ENCODE measurements at places on chromosomes 3 and 15.

DNA sequence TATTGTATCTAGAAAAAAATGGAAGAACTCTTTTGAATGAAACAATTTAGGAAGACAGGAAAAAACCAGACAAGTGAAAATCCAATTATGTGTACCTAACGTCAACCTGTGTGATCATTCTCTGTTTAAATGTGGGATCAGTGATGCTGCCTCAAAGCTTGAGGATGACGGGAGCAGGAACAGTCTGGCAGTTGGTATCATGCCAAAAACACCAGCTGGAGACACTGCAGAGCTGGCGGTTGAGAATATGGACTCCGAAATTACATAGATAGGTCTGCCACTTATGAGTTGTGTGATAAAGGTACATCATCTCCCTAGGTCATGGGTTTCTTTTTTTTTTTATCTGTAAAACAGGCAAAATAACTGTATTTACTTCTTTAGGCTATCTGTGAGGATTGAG, 480.5 kb downstream of the CNTN4 start:
- no peak overlapping the region for H3K27ac ChIP-seq
- no peak overlapping the region for H3K4me3 ChIP-seq
- no peaks in the 10 kb centered on the region for H3K27me3 ChIP-seq
- no peaks in the 10 kb centered on the region for H3K4me1 ChIP-seq

GRCh38 chr3:21912711-21913110, 161.7 kb upstream of the ZNF385D start:
- no peak overlapping the region for H3K27ac ChIP-seq
- no peaks in the 10 kb centered on the region for H3K4me1 ChIP-seq
- H3K4me3 ChIP-seq = no peak overlapping the region

DNA sequence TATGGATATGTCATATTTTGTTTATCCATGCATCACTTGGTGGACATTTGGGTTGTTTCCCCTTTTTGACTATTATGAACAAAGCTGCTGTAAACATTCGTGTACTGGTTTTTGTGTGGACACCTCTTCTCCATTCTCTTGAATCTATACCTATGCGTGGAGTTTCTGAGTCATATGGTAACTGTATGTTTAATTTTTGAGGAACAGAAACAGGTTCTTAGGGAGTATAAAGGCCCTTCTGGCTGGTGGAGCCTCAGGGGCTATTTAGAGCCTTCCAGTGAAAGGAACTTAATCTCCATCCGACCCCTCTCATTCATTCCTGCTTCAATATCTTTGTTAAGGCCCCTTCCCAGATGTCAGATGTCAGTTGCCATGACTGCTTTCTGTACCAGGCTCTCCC, 14.1 kb upstream of the CTXND1 start:
- no peaks in the 10 kb centered on the region for H3K4me1 ChIP-seq
- no peak overlapping the region for H3K4me3 ChIP-seq
- DNase-seq = no peak
- H3K27me3 ChIP-seq = peaks cover 78% of the 10 kb centered on the region

- H3K27ac ChIP-seq = no peak overlapping the region
- no peaks in the 10 kb centered on the region for H3K4me1 ChIP-seq
- DNase-seq = no peak
- H3K4me3 ChIP-seq = no peak overlapping the region
- H3K36me3 ChIP-seq = no peaks in the 10 kb centered on the region
- peaks cover 8% of the 10 kb centered on the region for H3K27me3 ChIP-seq
Measured at GRCh38 chr15:31427411-31427810, 100.8 kb downstream of the KLF13 start.

DNA sequence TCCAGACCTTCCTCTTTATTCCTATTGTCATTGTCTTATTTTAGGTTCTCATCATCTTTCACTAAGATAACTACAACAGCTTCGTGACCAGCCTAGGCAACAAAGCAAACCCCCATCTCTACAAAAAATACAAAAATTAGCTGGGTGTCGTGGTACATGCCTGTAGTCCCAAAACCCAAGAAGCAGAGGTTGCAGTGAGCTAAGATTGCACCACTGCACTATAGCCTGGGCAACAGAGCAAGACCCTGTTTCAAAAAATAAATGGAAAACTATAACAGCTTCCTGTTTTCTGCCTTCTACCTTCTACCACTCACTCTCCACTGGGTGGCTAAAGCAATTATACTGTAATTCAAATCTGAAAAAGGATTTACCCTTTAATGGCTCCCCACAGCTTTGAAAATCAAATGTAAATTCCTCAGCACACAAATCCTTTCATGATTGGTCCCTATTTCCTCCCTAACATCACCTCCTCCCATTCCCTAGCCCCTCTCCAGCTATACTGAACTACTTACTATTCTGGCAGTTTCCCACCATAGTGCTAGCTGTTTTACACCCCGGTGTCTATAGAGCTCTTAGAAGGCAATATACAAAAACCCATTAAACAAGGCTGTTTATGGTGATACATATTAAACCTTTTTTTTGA, 33.4 kb downstream of the LRRFIP2 start:
- H3K4me3 ChIP-seq = no peak overlapping the region
- peaks cover 13% of the 10 kb centered on the region for H3K36me3 ChIP-seq
- no peak overlapping the region for H3K27ac ChIP-seq
- no peak for DNase-seq
- H3K27me3 ChIP-seq = no peaks in the 10 kb centered on the region
- peaks cover 21% of the 10 kb centered on the region for H3K4me1 ChIP-seq

GRCh38 chr3:56855856-56856512, 54.2 kb upstream of the ARHGEF3 start:
- H3K4me3 ChIP-seq = no peak overlapping the region
- no peaks in the 10 kb centered on the region for H3K27me3 ChIP-seq
- H3K4me1 ChIP-seq = peaks cover 14% of the 10 kb centered on the region
- no peak overlapping the region for H3K27ac ChIP-seq
- DNase-seq = no peak

- no peaks in the 10 kb centered on the region for H3K36me3 ChIP-seq
- H3K4me1 ChIP-seq = peaks cover 2% of the 10 kb centered on the region
- no peak overlapping the region for H3K4me3 ChIP-seq
- no peaks in the 10 kb centered on the region for H3K27me3 ChIP-seq
Measured at GRCh38 chr3:58356054-58356453, 23.4 kb downstream of the PXK start.

GRCh38 chr3:8638994-8639658, 5.5 kb downstream of the SSUH2 start:
- no peak for DNase-seq
- peaks cover 30% of the 10 kb centered on the region for H3K4me1 ChIP-seq
- H3K27me3 ChIP-seq = peaks cover 21% of the 10 kb centered on the region
- H3K4me3 ChIP-seq = no peak overlapping the region

DNA sequence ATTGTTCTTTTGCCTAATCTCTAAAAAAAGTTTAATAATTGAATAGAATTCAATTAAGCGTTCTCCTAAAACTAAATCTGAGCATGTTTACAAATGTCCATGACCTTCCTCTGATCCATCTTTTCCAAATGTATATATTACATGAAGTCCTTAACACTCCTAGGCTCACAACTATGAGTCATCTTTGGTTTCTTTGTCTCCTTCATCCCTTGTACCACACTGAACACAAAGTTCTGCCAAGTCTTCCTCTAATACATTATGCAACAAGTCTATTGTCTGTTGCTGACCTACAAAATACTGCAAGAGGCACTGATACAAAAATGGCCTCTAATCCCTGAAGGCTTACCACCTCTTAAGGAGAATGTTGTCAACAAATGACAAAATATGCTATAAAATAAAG, 550.2 kb downstream of the PYDC2 start:
- H3K27ac ChIP-seq = no peak overlapping the region
- no peaks in the 10 kb centered on the region for H3K27me3 ChIP-seq
- no peaks in the 10 kb centered on the region for H3K36me3 ChIP-seq
- H3K4me3 ChIP-seq = no peak overlapping the region
- no peaks in the 10 kb centered on the region for H3K4me1 ChIP-seq

GRCh38 chr3:115990669-115991068, 367.4 kb downstream of the GAP43 start:
- H3K27ac ChIP-seq = no peak overlapping the region
- H3K4me3 ChIP-seq = no peak overlapping the region
- H3K36me3 ChIP-seq = no peaks in the 10 kb centered on the region
- no peaks in the 10 kb centered on the region for H3K27me3 ChIP-seq
- H3K4me1 ChIP-seq = no peaks in the 10 kb centered on the region
- DNase-seq = no peak

GRCh38 chr15:48642795-48643194, 2.7 kb downstream of the FBN1 start:
- peaks cover 61% of the 10 kb centered on the region for H3K27me3 ChIP-seq
- no peaks in the 10 kb centered on the region for H3K36me3 ChIP-seq
- peaks cover 4% of the 10 kb centered on the region for H3K4me1 ChIP-seq
- H3K27ac ChIP-seq = no peak overlapping the region

- H3K4me3 ChIP-seq = no peak overlapping the region
- peaks cover 18% of the 10 kb centered on the region for H3K36me3 ChIP-seq
- no peaks in the 10 kb centered on the region for H3K4me1 ChIP-seq
- H3K27me3 ChIP-seq = no peaks in the 10 kb centered on the region
- H3K27ac ChIP-seq = no peak overlapping the region
Measured at GRCh38 chr15:52207191-52207590, 16.0 kb upstream of the GNB5 start.
